Activated CD4-positive, alpha-beta memory T cell treated with anti-CD3 and anti-CD28 coated beads, Interleukin-2, amount 10 ng/mL, durations not matched to agents 7 days and 5 days (primary cell): ENCODE measurements at places on chromosomes 2 and 18.

DNA sequence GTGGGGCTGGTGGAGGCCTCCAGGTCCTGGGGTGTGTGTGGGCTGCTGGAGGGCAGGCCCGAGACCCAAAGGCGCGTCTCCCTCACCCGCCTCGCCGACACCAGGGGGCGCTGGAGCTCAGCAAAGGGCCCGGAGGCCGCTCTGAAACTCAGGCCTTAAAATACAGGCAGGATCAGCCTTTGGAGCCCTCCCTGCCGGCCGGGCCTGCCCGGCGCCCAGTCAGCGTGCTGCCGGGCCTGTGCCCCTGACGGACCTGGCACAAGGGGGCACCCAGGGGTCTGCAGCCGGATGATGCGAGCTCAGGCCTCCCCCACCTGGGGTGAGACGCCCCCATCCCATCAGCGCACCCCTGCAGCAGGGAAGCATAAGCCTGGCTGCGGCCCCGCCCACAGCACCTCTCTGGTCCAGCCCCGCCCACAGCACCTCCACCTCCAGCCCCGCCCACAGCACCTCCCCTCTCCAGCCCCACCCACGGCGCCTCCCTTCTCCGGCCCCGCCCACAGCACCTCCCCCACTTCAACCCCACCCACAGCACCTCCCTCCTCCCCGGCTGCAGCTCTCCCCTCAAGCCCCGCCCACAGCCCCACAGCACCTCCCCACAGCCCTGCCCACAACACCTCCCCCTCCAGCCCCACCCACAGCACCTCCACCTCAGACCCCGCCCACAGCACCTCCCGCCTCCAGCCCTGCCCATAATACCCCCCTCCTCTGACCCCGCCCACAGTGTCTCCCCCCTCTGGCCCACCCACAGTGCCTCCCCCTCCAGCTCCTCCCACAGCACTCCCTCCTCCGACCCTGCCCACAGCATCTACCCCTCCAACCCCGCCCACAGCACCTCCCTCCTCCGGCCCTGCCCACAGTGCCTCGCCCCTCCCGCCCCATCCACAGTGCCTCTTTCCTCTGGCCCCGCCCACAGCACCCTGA is 92.8 kb upstream of the OTOS start:
- DNase-seq = peak; percentile 74

GRCh38 chr2:230068016-230068650 is 591 bp downstream of the SLC16A14 start:
- DNase-seq = peak; percentile 48

DNA sequence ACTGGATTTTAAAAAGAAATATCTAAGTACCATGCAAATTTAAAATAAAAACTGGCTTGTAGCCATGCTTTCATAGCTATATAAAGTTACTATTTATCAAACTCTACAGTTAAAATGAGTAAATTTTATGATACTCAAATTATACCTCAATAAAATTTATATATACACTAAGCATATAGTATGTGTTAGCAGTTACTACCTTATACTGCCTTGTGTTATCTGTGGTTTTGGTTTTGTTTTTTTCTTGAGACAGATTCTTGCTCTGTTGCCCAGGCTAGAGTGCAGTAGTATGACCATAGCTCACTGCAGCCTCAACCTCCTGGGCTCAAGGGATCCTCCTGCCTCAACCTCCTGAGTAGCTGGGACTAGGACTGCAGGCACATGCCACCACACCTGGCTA is 342.1 kb downstream of the KIAA1328 start:
- DNase-seq = no peak

DNA sequence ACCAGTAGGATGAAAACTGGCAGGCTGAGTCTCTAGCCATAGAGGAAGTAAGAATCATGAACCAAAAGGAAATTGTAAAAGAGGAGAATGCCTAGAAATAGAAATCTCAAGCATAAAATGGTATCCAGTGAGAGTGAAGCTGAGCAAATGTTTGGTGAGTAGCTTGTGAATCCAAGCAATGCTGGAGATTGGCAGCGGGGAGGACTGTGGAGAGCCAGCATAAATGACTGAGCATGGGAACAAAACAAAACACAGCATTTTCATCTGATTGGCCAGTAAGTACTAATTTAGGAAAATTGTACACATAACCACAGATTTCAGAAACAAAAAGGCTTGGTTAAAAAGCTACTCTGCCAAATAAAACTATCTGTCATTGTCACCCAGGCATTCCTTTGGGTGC is 390.0 kb downstream of the STK39 start:
- DNase-seq = no peak

- DNase-seq = no peak
Measured at GRCh38 chr2:215577356-215577755, 141.5 kb upstream of the FN1 start.
